NCI-H2227 treated with DMSO at 0.1 percent for 48 hours (cell line): ENCODE measurements at places on chromosomes 12 and 14.
A peak's percentile ranks its signal among the peaks of the same experiment; 100 is the strongest.

DNA sequence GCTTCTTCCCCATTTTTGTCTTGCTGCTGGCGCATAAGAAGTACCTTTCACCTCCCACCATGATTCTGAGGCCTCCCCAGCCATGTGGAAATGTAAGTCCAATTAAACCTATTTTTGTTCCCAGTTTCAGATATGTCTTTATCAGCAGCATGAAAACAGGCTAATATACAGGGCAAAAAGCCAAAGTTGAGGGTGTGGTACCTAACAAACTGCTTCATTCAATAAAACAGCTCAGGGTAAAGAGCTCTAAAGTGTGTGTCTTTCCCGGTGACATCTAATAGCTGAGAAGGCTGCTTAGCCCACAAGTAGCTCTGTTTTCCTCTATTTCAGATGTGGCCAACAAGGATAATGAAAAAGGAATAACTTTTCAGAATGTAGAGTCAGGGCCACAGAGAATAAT, 76.7 kb upstream of the SLC8A3 start:
- no peak for DNase-seq

GRCh38 chr12:108315486-108316105, 23.5 kb downstream of the CMKLR1 start:
- no peak for DNase-seq

DNA sequence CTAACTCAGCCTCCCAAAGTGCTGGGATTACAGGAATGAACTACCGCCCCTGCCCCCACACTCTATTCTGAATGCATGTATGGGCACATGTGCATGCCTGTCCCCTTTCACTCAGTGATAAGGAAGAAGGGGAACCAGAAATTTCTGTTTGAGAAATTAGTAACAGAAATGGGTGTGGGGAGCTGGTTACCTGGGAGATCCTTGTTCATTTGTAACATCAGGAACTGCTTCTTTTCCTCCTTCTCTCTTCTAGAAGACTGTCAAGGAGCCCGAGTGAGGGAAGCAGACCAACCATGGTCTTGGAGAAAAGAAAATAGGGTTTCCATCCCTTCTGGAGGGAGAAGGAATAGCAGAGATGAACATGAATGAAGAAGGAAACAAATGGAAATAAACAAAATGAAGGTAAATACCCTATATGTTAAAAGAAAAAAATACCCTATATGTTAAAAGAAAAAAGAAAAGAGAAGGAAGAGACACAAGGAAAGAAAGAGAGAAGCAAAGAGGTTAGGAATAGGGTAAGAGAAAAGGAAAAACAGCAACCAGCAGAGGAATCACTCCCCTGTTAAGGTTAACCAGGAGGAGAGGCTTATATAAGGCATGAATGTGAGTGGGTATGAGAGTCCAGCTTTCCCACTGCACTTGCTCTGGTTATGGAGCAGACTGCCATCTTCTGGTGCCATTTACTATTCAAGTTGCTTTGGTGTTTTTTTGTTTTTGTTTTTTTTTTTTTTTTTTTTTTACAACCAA, 3.3 kb downstream of the PPP1R3E start:
- DNase-seq: peak; percentile 29

DNA sequence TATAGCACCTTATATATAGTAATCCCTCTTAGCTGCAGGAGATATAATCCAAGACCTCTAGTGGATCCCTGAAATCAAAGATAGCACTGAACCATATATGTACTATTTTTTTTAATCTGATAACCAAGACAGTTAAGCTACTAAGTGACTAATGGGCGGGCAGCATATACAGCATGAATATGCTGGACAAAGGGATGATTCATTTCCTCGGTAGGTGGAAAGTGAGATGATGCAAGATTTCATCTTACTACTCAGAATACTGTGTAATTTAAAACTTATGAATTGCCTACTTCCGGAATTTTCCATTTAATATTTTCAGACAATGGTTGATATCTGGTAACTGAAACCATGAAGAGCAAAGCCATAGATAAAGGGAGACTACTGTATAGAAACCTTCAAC, 36.2 kb downstream of the PRMT8 start:
- no peak for DNase-seq

DNA sequence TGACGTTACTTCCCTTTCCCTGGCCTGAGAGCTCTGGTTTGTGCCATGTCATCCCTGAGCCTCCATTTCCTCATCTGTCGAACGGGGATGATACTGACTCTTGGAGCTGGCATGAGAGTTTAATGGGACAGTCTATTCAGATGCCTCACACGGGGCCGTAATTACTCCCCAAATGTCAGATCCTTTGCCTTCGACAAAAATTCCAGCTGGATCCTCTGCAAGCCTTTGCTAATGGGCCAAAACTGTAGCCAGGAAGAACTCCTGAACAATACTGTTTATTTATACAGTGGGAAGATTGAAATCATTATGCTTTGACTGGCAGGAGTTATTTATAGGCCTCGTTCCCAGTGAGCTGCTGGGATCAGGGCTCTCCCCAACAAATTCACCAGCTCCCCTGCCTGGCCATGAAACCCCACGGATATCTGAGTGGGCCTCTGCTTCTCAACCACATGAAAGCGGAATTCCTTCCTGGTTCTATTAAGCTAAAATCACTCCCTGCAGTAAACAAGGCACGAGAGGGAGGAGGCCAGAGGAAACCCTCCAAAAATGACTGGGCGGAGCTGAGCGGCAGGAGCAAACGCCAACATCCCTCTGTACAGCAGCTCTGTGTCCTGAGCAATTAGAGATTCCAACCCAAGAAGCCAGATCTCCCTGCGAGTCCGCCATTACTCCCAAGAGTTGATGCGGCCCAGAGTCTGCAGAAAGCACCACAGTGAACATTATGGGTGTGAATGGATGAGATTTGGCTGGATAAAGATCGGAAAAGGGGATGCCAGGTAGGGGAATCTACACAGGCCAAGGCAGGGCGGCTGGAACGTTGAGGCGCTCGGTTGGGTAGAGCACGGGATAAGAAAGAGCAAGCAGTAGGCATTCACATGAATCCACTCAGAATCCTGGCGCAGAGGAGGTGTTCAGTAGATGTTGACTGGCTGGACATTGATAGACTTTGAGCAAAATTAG, 326.1 kb downstream of the BCL11B start:
- no peak for DNase-seq
